Astrocyte (in vitro differentiated cells and primary cell): ENCODE measurements at places on chromosomes 6 and 20. TPM values are rescaled to one million over a fixed set of nuclear protein-coding genes. Genes with fewer than 3 reads are reported as not detected.

Gene MDC1
- total RNA-seq, result 25.2 and 25.4 TPM in 2 replicates

Gene PTPN1
- 60.6 and 64.9 TPM in 2 replicates for total RNA-seq

Gene HCK
- total RNA-seq, result 0.34 and 0.53 TPM in 2 replicates

Gene RAD21L1
- 0.34 TPM in 1 of 2 replicates, not detected in the other for total RNA-seq

Gene FAM217A
- not detected in 2 replicates for total RNA-seq

Gene ADTRP
- total RNA-seq, result 0.58 and 0.68 TPM in 2 replicates

Gene SIRPD
- total RNA-seq, result not detected in 2 replicates

Gene ANKRD6
- total RNA-seq, result 13.5 and 14.0 TPM in 2 replicates

Gene EDN1
- total RNA-seq, result 54.8 and 64.4 TPM in 2 replicates
